Smooth muscle cell of the brain vasculature (primary cell): ENCODE measurements at places on chromosomes 12 and 14.
A peak's percentile ranks its signal among the peaks of the same experiment; 100 is the strongest.

DNA sequence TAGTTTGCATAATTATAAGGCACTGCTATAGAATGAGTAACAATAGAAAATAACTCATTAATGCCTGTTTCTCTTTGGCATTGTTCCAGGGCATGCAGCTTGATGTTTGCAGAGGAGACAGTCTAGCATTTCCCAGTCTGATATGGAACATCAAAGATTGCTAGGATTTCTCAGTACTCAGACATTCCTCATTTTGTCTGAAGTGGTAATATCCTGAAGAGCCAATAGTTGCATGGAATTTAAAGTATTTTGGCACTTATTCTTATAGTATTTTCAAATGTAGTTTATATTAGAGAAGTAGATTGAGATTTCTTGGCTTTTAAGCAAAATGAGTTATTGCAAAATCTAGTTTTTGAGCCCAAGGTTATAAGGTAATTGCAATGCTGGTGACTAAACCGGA is 337.3 kb upstream of the E2F7 start:
- no peak for DNase-seq

GRCh38 chr12:47219243-47219642 is 139.5 kb upstream of the AMIGO2 start:
- no peak for DNase-seq

- no peak for DNase-seq
Measured at GRCh38 chr14:87522575-87522974, 470.4 kb downstream of the GALC start.

DNA sequence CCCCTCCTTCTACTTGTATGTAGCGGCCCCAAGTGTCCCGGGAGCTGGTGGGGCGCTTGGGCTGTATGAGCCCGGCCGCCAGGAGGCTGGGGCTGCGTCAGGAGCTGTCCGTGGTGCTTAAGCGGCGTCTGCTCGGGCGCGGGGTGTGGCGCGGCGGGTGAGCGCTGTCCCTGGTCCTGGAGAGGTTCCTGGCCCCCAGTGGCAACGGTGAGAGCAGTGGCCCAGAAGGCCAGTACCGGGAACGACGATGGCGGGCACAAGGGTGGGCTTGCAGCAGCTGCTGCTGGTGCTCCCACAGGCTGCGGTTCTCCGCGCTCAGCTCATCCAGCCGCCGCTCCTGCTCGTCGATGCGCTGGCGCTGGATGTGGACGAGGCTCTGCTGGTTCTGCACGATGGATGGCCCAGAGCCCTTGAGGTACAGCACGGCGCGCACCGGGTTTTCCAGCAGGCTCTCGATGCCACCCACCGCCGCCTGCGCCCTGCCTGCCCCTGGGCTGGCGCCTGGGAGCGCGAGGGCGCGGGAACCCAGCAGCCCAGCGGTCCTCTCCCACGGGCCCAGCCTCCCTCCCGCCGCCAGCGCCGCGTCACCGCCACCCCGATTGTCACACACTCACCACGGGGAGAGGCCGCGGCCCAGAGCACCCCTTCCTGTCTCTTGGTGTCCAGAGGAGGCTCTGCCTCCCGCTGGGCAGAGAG is 41.9 kb upstream of the FKBP4 start:
- peak; percentile 17 for DNase-seq

GRCh38 chr12:56260921-56261320 is 2.7 kb upstream of the ANKRD52 start:
- DNase-seq, result no peak

DNA sequence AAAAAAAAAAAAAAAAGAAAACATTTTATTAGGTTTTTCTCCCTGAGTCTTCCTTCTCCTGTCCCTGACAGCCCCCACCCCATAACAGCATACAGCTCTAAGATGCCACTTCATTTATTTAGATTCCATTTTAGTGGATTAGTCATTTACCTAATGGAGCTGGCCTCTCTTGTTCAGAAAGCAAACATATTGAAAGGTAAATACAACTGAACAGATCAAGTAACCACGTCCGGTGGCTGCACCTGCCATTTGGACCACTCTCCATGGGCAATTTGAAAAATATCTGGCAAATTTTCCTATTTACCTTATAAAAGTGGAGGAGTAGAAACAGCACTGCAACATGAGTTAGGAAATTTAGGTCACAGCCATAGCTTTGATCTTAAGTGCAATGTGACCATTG is 254.6 kb downstream of the C12orf42 start:
- DNase-seq, result no peak

DNA sequence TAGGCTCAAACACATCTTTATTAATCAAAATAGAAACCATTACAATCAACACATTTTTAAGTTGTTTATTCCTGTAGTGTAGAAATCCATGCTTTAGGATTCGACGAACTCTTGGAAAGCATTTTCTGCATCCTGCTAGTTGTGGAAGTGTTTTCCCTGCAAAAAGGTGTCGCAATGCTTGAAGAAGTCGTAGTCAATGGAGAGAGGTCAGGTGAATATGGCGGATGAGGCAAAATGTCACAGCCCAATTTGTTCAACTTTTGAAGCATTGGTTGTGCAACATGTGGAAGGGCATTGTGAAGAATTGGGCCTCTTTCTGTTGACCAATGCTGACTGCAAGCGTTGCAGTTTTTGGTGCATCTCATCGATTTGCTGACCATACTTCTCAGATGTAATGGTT is 4.2 kb upstream of the ARID4A start:
- no peak for DNase-seq

DNA sequence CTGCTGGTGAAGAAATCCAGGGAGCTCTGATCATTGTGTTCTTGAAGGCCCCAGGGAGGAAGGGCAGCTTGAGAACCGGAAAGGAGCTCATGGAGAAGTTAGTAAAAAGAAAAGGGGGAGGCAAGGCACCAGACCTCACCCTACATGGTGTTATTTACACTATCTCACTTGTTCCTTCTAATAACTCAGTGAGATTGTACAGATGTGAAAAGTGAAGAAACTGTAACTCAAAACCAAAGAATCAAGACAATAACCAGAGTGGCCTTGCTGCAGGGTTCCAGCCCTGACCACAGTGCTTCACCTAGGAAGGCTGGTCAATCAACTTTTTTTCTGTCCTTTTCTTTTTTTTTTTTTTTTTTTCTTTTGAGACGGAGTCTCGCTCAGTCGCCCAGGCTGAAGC is 353.6 kb downstream of the TMTC2 start:
- no peak for DNase-seq

- DNase-seq, result no peak
Measured at GRCh38 chr12:72748971-72749370, 476.8 kb downstream of the TRHDE start.

DNA sequence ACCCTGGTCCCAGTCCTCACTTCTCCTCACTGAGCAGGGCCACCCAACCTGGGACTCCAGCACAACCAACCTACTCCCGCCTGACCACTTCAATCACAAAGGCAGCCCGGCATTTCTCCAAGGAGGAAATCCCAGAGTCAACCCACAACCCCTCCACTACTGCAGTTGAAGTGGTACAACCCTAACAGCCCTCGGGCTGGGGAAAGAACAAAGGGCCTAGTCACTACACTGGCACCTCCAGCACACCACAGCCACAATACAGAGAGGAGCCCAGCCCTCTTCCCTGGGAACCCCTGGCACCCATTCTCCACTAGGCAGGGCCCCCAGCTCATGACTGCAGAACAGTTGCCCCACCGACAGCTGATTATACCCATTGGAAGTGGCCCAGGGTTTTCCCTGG is 13.7 kb upstream of the OR5AU1 start:
- no peak for DNase-seq

DNA sequence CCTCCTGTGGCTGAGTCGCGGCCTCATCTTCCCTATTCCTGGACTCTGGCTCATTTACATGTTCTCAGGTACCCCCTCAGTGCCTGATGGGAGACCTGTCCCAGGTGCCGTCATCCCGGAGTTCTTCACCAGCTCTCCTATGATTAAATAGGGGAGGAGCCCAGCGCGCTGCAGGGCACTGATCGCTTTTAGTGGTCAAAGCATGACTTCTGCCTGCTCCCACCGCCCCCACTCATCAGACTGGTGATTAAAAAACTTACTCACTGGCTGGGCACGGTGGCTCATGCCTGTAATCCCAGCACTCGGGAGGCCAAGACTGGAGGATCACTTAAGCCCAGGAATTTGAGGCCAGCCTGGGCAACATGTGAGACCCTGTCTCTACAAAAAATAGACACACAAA is 85.9 kb downstream of the FOXN4 start:
- no peak for DNase-seq

DNA sequence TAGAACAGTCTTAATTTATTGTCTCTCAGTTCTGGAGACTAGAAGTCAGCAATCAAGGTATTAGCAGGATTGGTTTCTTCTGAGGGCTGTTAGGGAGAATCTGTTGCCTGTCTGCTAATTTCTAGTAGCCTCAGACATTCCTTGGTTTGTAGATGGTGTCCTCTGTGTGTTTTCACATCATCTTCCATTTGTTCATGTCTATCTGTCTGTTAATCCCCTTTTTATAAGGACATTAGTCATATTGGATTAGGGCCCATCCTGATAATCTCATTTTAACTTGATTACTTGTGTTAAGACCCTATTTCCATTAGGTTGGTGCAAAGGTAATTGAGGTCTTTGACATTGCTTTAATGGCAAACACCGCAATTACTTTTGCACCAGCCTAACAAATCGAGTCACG is 34.3 kb downstream of the TBC1D15 start:
- no peak for DNase-seq

- no peak for DNase-seq
Measured at GRCh38 chr12:12392413-12392812, 35.5 kb downstream of the BORCS5 start.

DNA sequence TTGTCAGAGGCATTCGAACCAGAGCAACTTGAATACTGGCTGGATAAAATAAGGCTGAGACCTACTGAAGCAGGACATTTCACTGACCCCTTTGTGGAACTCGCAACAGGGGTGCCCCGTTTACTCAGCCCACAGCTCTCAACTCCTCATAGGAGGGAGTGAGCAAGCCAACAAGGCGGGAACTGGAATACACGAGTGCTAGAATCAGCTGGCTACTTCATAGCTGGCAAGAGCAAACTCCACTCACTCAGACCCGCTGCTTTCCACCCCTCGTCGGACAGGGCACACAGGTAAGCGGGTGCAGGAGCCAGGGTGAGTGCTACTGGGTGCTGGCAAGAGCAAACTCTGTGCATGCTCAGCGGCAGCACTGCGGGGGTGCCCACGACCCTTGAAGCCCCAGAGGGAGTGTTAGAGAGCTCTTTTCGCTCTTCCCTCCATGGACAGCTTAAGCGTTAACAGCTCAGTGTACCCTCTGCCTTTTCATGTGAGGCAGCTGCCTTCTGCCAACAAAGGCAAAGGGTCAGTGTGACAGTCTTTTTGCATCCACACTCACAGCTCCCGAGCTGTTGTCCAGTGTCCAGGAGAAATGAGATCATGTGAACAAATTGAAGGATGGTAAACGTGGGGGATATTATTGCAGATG is 15.7 kb downstream of the CAPZA3 start:
- DNase-seq, result no peak

DNA sequence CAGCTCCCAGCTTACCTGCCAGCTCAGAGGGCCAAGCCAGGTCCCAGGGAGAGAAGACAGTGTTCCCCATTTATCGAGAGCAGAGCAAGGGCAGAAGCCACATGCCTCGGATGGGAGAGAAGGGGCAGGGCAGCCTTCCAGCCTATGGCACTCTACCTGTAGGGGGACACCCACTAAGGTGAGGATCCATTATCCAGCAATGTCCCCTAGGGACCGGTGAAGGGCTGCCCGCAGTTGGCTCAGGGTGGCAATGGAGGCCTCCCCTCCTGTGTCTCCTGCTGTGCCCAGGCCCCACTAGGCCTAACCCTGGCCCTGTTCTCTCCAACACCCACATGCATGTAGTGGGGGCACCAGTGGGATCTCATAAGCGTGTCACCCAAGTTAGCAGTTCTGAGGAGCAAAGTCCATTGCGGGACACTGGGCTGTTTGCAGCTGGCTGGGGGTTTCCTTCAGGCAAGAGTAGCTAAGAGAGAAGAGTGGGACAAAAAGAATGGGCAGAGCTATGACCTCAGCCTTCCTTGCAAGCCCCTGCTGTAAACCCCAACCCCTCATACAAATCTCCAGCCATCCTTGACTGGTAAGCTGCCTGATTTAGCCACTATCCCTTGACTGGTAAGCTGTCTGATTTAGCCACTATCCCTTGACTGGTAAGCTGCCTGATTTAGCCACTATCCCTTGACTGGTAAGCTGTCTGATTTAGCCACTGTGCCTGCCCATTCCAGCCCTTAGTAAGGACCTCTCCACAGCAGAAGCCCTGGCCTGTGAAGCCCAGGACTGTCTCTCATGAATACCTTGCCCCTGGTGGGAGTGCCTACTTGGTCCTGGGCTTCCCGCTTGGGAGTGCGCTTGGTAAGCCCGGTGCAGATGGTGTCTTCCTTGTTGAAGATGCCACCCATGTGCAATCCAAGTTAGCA is 5.2 kb upstream of the ASB2 start:
- DNase-seq, result no peak

DNA sequence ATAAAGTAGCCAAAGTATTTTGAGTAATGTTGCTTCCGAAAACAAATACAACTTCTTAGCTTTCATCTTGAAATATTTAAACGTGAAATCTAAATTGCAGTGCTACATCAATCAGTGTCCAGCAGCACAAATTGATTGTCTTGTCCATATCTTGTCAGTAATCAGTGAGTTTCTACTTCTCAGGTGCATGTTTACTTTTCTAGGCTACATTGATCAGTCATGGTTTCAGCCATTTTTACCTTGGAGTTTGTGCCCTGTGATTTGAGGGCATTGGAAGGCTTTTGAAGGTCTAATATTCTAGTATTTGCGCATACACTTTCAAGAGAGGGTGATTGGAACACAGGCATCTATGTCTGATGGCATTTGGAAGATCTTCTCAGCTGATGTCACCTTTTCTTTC is 12.4 kb downstream of the RMST start:
- no peak for DNase-seq

GRCh38 chr12:4118017-4118510 is 155.5 kb upstream of the CCND2 start:
- DNase-seq, result no peak

DNA sequence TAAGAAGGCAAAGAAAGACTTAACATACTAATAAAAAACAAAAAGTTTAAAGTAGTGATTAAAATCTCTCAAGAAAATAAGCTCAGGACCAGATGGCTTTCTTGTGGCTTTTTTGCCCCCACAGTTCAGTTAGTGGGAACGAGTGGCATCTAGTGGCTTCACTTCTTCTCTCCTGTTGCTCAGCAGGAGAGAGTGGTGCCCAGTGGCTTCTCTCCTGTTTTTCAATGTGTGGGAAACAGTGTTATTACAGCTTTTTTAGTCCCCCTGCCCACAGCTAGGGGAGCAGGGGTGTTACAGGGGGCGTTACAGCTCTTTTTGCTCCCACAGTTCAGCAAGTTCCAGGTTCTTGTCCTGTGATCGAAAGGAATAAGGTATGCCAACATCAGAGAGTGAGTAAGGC is 135.2 kb downstream of the RERGL start:
- DNase-seq, result no peak

- no peak for DNase-seq
Measured at GRCh38 chr12:52514471-52515318, 5.5 kb downstream of the KRT5 start.

GRCh38 chr12:91100906-91101305 is 10.4 kb downstream of the LUM start:
- no peak for DNase-seq

DNA sequence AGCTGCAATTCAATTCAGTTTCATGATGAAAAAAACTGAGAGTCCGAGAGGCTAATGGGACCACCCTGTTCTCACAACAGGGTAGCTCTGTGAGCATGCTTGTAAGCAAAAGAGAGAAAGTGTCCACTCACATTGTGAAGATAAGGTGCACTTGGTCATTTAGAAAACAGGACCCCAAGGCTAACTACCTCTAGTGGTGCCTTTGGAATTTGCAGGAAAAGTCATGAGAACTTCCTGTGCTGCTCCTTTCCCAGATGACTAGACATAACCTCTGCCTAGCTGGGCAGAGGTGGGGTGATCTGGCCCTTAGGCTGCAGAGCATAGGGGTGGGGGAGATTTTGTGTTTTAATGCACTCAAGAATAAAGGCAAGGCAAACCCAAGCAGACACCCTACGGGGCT is 118.9 kb downstream of the STAB2 start:
- no peak for DNase-seq
